ENCODE measurements at places on chromosomes 5 and 9.

GRCh38 chr9:127386249-127386648 lies 10.7 kb upstream of the SLC2A8 start:
- no peak for DNase-seq

DNA sequence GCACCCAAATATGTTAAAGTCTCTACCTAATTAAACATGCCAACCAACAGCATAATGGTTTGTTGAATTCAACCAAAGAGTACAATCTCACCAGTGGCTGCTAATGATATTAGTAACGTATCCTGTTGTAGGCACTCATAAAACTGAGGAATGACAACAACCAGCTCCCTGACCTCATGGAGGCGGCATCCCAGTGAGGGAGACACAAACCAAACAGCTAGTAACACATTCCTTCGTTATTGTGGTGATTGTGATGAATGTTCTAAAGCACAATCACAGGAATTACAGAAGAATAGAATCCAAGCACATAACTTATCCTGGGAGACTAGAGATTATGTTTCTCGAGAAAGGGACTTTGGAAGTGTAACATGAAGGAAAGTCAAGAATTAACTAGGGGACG lies 224.6 kb downstream of the CTNND2 start:
- no peak for DNase-seq

GRCh38 chr5:58044166-58044565 lies 415.7 kb downstream of the PLK2 start:
- no peak for DNase-seq

DNA sequence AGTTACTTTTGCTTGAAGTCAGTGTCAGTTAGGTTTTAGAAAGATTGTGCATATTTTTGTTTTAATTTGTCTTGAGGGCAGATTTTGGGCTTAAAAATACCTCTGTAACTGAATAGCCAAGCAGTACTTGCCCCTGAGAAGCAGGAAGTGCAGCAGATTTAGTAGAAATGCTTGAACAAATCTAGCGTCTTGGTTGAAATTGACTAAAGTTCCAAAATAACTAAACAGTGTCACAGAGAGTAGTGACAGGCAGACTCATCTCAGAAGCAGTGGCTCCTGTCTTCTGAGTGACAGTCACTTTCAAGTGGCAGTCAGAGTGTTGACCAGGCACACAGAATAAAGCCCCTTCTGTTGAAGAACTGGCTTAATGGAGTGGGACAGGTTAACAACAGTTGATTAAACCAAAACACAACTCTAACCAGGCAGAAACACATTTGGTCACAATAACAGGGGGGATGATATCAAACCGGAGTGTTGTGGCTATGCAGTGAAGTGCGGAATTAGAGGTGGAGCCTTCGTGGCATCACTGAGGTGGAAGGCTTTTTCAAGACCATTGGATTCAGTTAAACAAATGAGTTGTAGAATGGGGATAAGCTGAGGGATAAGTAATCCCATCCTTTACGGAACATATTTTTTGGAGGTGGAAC lies 29.1 kb downstream of the TRIO start:
- DNase-seq: no peak

DNA sequence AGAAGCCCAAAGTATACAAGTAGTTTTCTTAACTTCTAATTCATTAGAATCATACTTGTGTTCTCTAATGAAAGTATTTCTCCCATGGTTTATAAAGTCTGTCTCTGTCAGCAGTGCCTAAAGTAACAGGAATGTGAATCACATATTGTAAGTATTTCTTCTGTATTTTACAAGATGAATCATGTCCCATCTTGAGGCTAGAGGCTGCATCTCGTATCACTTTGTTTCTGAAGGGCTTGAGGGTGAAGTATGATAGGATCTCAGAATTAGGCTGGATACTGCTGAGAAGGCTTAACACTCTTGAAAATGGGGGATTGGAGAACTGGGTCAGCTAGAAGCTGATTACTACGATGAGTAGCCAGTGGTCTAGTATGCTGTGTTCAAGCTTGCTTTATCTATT lies 242.2 kb upstream of the ACTBL2 start:
- DNase-seq: no peak

Measured in anterior cingulate cortex (tissue), 58 donors.